ENCODE measurements at places on chromosomes 2 and 18. TPM values are rescaled to one million over a fixed set of nuclear protein-coding genes. Genes with fewer than 3 reads are reported as not detected.

DNA sequence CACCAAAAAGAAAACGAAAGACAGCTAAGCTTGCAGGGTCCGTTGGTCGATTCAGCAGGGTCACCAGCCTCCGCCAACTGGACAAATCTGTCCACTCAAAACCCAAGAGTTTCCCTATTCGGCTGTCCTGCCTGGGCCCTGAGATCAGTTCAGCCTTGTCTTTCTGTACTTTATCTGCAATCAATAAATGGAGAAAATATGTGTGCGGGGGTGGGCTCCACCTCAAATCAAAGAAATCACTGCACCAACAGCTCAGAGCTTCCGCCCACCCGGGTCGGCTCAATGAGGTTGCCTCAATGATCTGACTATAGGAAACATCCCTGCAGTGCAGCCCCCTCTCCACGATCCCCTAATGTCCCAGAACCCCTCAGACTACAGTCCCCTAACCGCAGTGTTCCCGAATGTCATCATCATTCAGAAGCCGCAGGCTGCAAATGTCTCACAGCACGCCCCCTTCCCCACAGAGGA lies 447 bp downstream of the GGCX start:
- H3K4me1 ChIP-seq, result no peaks in the 10 kb centered on the region
- no peak for DNase-seq
- peak overlapping the region; percentile 95 for H3K27ac ChIP-seq
- H3K27me3 ChIP-seq, result no peaks in the 10 kb centered on the region

DNA sequence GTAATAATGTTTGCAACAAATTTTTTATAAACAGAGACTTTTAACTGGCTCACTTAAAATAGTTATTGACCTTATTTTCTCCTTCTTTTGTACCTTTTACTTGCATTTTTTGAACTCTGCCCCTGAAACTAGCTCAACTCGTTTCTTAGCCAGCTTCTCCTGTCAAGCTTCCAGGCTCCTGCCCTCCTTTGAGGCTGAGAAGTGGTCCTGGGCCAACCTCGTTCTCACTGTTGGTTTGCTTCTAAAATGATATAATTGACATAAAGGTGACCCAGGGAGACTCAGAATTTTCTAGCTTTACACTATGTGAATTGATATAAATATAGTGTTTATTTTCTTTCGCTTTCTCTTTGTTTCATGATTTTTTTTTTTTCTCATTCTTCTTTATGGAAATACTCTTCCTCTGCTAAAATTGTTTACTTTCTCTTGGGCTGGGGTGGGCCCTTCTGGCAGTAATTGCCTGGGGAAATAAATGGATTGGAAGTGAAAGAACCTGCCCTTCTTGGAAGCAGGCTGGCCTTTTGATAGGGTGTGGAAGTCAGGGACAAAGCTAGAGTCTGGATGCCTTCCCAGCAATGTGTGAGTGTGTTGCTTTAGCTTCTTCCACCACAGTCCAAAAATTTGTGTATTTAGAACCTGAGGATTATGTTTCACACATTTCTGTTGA lies 30.7 kb downstream of the GPD2 start:
- peaks cover 5% of the 10 kb centered on the region for H3K4me1 ChIP-seq
- H3K4me3 ChIP-seq, result no peak overlapping the region
- H3K36me3 ChIP-seq, result no peaks in the 10 kb centered on the region
- no peaks in the 10 kb centered on the region for H3K27me3 ChIP-seq
- no peak overlapping the region for H3K27ac ChIP-seq
- DNase-seq, result peak; percentile 66

DNA sequence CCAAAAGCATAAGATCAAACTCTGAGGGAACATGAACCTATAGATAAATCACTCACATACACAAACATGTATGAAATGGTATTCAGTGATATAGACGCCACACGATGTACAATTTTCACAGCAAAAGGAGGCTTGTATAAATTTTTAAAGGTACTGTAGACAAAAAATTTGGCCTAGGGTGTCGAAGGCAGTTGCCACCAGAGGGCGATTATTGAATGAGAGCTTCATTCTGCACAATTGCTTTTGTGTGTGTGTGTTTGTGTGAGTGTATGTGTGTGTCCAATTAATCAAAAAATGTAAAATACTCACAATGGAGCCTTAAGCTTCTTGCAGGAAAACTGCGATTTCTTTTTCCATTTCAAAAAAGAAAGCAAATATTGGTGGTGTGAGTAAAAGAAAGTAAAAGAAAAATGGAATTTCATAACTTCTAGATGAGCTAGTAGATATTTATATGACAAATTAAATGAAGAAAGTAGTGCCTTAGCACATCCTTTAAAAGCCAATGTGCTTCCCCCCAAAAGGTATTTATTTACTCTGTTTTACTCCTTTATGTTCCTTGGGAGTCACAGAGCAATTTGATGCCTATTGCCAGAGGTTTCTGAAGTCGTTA lies 800.1 kb downstream of the SATB2 start:
- H3K36me3 ChIP-seq, result no peaks in the 10 kb centered on the region
- H3K27ac ChIP-seq, result no peak overlapping the region
- peaks cover 6% of the 10 kb centered on the region for H3K27me3 ChIP-seq
- H3K4me1 ChIP-seq, result no peaks in the 10 kb centered on the region
- no peak overlapping the region for H3K4me3 ChIP-seq

- H3K4me3 ChIP-seq, result no peak overlapping the region
- no peaks in the 10 kb centered on the region for H3K27me3 ChIP-seq
- H3K27ac ChIP-seq, result peak overlapping the region; percentile 62
- peak; percentile 69 for DNase-seq
Measured at GRCh38 chr2:20326163-20326780, 24.4 kb downstream of the PUM2 start.

DNA sequence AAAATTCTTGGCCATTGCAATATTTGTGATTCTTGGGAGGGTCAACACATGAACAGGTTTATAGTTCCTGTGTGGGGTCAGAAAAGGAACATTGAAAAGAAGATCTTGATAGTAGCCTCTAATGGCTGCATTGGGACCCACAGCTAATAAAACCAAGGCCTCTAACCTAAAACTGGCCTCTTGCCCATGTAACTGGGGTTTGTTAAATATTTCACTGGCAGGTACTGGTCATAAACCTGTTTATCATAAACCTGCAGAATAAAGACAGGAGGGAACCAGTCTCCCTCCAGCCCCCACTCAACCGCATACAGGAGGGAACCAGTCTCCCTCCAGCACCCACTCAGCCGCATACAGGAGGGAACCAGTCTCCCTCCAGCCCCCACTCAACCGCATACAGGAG lies 125.3 kb downstream of the PXDN start:
- no peak for DNase-seq
- no peaks in the 10 kb centered on the region for H3K27me3 ChIP-seq
- H3K27ac ChIP-seq, result no peak overlapping the region
- H3K4me1 ChIP-seq, result no peaks in the 10 kb centered on the region
- H3K36me3 ChIP-seq, result no peaks in the 10 kb centered on the region
- no peak overlapping the region for H3K4me3 ChIP-seq

The TUBA3D gene
- not detected for total RNA-seq

The MBD2 gene
- 27.5 TPM for total RNA-seq

The PLGLB2 gene
- 0.92 TPM for total RNA-seq
